ENCODE measurements at places on chromosomes 3 and 15.

DNA sequence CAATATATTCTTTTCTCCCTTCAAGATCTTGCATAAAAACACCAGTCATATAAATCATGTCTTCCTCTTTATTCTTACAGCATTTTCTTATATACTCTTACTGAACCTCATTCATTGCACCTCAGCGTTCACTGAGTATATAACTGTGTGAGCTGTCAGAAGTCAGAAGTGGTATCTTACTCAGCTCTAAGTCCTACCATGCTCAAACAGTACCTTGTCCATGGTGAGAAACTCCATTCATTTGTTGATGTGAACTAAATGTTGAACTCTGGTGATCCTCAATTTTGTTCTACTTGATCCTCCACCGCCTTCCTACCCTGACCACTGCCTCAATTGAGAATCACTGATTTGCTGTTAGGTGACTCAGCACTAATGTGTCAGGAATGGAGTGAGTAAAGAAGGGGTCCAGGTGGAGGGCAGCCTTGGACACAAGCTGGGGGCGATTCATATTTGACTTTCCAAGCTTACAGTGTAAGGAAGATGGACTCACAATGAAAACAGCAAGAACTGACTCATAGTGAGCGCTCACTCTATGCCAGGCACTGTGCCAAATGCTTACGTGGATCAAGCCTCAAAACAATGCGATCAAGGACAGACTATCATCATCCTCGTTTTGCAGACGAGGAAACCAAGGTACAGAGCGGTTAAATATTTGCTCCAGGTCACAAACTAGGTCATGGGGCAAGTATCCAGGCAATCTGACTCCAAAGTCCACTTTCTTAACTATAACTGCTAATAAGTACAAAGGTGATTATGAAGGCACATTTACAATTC is 13.5 kb upstream of the ZFYVE19 start:
- DNase-seq: peak; percentile 27

- no peak for DNase-seq
Observed at GRCh38 chr3:108486338-108486737, 24.1 kb downstream of the MYH15 start.

DNA sequence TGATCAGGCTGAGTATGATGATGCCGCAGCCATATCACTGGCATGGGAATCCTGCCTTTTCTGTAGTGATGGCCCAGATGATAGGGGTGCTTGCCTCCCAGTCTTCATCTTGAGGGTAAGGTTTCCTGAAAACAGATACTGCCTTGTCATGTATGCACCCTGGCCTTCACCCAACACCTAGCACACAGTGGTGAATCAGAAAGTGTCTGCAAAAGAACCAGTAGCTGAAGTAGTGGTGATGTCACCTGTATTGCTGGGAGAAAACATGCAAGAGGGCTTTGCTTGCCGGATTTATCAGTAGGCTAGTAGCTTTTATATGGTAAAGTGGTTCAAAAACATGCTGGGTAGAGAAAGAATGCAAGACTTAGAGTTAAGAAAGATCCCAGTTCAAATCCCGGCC is 419.8 kb upstream of the WNT5A start:
- no peak for DNase-seq

DNA sequence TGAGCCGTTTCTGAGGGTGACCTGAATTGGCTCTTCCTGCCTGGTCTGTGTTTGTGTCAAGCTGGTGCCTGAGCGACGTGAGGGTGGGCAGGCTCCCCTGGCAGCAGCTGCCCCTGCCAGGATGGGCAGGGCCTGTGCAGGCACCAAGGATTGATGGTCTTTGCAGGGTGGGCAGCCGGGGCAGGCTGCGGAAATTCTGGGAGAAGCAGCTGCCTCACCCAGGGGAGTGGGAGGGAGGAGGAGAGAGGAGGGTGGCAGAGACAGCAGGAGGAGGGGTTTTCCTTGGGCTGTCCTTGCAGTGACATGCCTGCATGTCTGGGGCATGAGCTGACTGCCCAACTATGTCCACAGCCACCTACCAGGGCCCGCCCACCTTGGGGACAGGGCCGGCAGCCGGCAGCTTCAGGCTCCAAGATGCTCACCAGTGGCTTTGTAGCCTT is 27.9 kb upstream of the SLC6A6 start:
- DNase-seq: no peak

- DNase-seq: peak; percentile 69
Observed at GRCh38 chr3:5011555-5012256, 32.5 kb downstream of the BHLHE40 start.

DNA sequence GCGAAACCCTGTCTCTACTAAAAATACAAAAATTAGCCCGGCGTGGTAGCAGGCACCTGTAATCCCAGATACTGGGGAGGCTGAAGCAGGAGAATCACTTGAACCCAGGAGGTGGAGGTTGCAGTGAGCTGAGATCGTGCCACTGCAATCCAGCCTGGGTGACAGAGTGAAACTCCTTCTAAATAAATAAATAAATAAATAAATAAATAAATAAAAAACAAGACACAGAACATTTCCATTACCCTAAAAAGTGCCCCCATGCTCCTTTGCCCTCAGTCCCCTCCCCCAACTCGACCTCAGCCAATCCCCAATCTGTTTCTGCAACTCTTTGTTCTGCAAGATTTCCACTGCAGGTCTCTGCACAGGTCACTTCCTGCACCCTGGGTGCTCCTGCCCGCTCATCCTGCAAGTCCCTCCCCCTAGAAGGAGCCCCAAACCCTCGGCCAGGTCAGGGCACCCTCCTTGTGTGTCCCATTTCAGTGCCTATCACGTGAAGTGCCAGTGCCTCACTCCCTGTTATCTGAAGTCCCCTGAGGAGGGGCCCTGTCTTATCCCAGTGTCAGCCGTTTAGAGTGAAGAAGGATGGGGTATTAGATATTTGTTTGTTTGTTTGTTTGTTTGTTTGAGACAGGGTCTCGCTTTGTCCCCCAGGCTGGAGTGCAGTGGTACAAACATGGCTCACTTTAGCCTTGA is 1.1 kb downstream of the FAM240A start:
- DNase-seq: no peak

DNA sequence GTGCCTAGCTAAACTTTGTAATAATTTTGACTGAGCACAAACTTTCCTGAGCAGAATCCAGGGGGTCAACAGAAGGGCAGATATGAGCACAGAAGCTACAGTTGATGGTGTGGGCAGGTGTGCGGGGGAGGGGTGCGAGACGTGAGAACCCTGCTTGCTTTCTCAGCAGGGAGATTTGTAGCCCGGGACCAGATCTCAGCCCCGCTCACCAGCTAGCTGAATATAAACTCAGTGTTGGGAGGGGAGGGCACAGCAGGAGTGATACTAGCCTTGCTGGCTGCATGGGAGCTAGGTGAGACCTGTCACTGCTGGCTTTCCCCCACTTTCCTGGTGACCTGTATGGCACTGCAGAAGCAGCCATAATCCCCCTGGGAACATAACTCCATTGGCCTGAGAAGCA is 83.4 kb downstream of the CLDN1 start:
- DNase-seq: no peak

DNA sequence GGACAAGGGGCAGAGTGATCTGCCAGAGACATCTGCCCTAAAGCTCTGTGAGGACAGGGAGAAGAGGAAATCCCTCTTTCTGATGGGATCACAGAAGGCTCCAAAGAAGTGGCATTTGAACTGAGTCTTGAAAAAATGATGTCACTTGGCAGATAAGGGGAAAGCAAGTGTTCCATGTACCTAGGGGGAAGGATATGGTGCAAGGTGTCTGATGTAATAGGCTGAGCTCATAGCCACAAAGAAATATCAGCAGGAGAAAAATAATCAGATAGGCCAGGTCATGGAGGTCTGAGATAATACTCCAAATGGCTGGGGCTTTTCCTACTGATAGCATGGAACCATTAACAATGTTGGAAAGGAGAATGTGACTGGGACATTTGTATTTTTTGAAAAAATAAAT is 468.4 kb upstream of the MDFIC2 start:
- DNase-seq: no peak

DNA sequence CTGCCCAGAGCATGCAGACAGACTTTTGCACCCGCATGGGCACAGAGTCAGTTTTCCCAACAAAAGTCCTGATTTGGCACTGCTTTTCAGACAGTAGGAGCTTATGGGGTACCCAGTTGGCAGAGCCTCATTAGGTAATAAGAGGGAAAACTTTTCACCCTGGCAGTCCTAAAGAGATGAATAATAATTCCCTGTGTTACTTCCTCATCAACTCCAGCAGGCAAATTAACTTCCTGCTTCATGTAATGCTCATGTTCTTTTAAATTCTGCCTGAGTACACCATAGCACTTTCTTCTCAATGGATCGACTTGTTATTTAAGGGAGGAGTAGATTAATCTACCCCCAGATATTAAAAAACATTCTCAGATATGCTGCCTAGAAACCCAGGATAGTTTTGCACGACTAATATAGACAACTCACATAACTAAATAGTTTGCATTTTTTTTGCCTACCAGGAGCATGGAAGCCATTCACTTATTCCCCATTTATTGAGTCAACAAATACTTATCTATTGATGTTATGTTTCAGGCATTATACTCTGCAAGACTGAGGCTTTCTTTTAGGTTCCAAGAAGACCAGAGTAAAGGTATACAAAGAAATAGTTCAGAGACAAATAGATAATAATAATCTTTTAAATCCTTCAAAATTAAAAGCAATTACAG is 214.5 kb downstream of the KCNMB2 start:
- no peak for DNase-seq

- DNase-seq: no peak
Observed at GRCh38 chr3:177578488-177578887, 381.2 kb upstream of the TBL1XR1 start.

- no peak for DNase-seq
Observed at GRCh38 chr15:71610728-71611552, 199.4 kb upstream of the NR2E3 start.

- no peak for DNase-seq
Observed at GRCh38 chr3:147620906-147621305, 211.7 kb downstream of the ZIC1 start.

DNA sequence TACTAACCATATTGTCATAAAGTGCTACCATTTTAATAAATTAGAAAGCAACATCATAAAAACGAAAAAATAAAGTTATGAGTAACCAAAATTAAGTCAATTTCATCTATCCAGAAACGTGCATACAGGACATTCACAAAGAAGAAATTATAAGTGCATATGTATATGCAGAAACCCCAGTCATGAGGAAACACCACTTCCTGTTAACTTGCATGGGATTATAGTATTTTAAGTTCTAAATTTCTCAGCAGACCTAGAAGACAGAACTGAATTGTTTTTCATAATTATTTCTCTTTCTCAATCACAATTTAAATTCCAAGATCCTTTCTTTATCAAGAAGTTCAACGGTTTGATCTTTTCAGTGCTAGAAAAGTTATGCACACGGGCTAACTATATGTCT is 1.4 kb upstream of the KBTBD8 start:
- DNase-seq: no peak

GRCh38 chr15:47301481-47301880 is 415.8 kb upstream of the SEMA6D start:
- DNase-seq: no peak

GRCh38 chr3:48697952-48698351 is 12.2 kb upstream of the NCKIPSD start:
- DNase-seq: no peak

GRCh38 chr3:61646851-61647525 is 85.6 kb downstream of the PTPRG start:
- DNase-seq: no peak

GRCh38 chr3:122880624-122881023 is 85.8 kb downstream of the SLC49A4 start:
- DNase-seq: no peak

- no peak for DNase-seq
Observed at GRCh38 chr3:18233987-18234716, 191.0 kb downstream of the SATB1 start.

DNA sequence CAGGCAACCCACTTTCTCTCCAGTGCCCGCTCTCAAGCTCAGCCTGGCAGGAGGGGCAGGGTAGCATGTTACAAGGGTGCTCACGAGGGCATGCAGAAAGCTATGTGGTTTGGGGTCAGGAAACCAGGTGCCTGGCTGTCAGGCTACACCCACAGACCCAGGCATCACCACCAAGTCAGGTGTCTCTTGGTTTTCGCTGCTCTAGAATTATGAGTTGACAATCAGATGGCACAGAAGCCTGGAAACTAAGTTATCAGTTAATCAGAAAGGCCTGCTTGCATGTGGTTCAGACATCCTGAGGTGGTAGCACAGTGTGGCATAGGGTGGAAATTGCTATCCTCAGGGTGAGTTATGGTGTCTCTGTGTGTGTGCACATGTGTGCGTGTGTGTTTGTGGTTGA is 16.2 kb upstream of the CCR9 start:
- peak; percentile 73 for DNase-seq

DNA sequence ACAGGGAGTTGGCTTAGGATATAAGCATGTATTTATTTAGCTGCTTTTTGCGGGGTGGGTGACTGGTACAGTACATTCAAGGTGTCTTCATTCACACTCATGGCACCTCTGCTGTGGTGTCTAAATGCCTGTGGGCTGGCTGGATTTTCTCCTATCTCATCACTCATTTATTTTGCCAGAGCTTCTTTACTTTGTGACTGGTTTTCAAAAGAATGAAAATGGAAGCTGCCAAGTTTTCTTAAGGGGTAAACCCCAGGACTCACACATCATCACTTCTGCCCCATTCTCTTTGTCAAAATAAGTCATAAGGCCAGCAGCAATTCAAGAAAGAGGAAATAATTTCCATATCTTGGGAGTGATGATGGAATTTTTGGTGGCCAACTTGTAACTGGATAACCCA is 493.4 kb upstream of the ALCAM start:
- DNase-seq: no peak

- no peak for DNase-seq
Observed at GRCh38 chr3:124257336-124257864, 265.5 kb upstream of the ROPN1 start.

GRCh38 chr3:185724251-185724650 is 100.6 kb downstream of the IGF2BP2 start:
- no peak for DNase-seq

GRCh38 chr3:4774531-4774930 is 204.7 kb upstream of the BHLHE40 start:
- DNase-seq: no peak

DNA sequence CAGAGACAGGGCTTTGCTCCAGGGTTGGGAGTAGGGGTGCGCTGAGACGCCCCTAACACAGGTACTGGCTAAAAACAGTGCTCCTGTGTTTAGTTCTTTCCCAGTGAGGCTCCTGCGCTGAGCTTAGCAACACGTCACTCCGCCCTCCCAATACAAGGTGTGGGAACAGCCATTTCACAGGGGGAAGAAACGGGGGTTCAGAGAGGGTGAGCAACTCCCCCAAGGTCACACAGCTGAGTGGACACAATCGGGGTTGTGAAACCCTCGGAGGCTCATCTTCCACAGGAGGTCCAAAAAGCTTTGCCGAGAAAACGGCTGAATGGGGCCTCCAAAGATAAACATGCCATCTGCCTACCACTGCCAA is 628 bp downstream of the PRRT3 start:
- peak; percentile 29 for DNase-seq

GRCh38 chr3:2246873-2247648 is 148.4 kb downstream of the CNTN4 start:
- no peak for DNase-seq
